ENCODE measurements at places on chromosomes 3 and 15.

DNA sequence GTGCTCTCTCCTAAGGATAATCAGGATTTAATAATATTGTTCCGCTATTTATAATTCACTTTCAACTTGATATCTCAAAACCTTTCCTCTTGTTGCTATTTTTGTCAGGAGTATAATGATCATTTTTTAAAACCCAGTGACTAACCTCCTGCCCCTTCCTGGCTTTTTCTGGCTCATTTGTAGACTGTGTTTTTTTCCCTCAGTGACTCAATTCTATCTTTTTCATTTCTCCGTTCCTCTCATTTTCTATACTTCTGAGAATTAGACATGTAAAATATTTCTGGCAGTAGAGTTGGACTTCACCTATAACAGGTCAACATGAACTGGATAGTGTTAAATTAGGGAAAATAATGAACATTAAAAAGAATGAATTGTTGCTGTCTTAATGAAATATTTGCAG is 490.7 kb downstream of the EDEM1 start:
- DNase-seq, result no peak
- no peaks in the 10 kb centered on the region for H3K4me1 ChIP-seq
- no peaks in the 10 kb centered on the region for H3K36me3 ChIP-seq
- no peaks in the 10 kb centered on the region for H3K27me3 ChIP-seq
- H3K4me3 ChIP-seq, result no peak overlapping the region

- H3K4me1 ChIP-seq, result peaks cover 4% of the 10 kb centered on the region
- no peak overlapping the region for H3K27ac ChIP-seq
- H3K36me3 ChIP-seq, result peaks cover 5% of the 10 kb centered on the region
- no peak overlapping the region for H3K4me3 ChIP-seq
- no peaks in the 10 kb centered on the region for H3K27me3 ChIP-seq
Measured at GRCh38 chr15:73344056-73344455, 24.7 kb downstream of the HCN4 start.

DNA sequence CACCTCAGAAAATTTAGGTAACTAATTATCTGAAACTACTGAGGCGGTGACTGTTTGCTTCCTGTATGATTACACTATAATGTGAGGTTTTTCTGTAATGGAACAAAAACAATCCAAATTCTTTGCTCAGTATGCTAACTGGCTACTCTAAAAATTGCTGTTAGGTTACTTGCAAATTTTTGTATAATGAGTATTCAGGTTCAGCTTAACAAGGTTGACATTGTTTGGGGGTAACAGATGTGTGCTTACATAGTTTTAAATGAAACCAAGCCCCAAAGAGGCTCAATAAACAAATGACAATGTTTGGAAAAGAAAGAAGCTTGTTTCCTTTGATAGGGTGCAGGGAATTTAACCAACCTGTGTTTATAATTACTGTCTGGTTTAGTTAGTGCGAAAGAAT is 414.5 kb upstream of the MDFIC2 start:
- no peak for DNase-seq
- no peaks in the 10 kb centered on the region for H3K36me3 ChIP-seq
- H3K4me1 ChIP-seq, result no peaks in the 10 kb centered on the region
- no peak overlapping the region for H3K27ac ChIP-seq
- H3K4me3 ChIP-seq, result no peak overlapping the region

DNA sequence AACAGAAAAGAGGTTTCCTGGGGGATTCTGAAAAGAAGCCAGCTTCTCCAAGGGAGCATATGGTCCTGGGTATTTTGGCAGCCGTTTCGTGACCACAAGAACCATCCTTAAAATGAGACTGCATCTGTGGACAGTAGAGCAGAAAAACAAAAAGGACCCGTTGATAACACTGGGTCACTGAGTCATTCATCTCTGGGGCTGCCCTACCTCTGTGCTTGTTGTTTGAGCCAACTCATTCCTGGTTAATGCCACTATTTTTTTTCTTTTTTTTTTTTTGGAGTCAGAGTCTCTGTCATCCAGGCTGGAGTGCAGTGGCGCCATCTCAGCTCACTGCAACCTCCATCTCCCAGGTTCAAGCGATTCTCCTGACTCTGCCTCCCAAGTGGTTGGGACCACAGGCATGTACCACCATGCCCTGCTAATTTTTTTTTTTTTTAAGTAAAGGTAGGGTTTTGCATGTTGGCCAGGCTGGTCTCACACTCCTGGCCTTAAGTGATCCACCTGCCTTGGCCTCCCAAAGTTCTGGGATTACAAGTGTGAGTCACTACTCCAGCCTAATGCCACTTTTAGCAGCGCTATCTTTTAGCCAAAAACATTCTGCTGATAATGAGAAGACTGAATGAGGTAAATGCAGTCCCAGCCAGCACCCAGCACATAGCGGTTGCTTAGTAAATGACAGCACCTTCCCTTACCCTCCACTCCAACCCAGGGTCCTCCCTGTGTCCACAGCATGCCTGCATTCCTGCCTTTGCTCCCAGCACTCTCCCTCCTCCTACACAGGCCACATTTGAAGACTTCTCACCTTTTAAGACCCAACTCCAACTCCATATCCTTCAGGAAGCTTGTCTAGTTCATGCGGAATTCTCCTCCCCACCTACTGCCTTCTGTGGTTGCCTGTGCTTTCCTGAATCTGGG is 9.1 kb upstream of the ISL2 start:
- no peak for DNase-seq
- H3K27me3 ChIP-seq, result no peaks in the 10 kb centered on the region
- no peaks in the 10 kb centered on the region for H3K36me3 ChIP-seq
- no peaks in the 10 kb centered on the region for H3K4me1 ChIP-seq
- H3K4me3 ChIP-seq, result no peak overlapping the region
- H3K27ac ChIP-seq, result no peak overlapping the region

DNA sequence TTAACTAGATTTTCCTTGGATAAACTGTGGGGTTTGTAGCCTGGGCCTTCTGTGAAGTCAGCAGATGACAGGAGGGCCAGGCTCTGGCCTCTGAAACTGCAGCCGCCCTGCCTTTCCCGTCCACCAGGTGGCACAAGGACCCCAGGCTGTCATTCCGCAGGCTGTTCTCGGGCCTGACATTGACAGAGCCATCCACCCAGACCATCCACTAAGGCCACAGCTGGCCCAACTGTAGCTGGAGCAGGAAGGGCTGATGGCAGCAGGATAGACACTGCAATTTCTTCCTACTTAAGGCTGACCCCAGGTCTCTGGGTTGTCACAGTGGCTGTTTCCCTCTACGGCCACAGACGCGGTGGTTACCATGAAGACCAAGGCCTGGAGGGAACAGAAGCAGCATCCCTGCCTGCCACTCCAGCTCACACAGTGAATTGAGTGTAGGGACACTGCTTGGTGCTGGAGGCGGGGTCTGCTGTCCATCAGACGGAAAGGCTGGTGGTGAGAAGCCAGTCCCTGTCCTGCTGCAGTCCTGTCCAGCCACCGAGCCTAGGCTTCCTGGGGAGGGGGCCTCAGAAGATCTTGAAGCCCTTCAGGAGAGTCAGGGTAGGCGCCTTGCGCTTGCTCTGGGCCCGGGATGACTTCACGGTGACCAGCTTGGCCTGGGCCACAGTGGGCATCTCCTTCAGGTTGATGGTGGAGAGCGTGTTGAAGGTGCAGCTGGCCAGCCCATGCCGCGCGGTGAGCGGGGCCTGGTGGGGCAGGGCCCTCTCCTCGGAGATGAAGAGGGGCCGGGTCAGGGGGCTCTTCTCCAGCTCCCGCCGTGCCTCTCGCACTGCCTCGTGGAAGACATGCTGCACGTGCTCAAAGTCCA is 9.4 kb downstream of the SLC51B start:
- H3K27ac ChIP-seq, result no peak overlapping the region
- no peak overlapping the region for H3K4me3 ChIP-seq
- no peak for DNase-seq

- H3K36me3 ChIP-seq, result no peaks in the 10 kb centered on the region
- DNase-seq, result no peak
- peaks cover 3% of the 10 kb centered on the region for H3K4me1 ChIP-seq
- H3K27me3 ChIP-seq, result no peaks in the 10 kb centered on the region
- no peak overlapping the region for H3K4me3 ChIP-seq
Measured at GRCh38 chr3:190056742-190057141, 64.0 kb downstream of the P3H2 start.

DNA sequence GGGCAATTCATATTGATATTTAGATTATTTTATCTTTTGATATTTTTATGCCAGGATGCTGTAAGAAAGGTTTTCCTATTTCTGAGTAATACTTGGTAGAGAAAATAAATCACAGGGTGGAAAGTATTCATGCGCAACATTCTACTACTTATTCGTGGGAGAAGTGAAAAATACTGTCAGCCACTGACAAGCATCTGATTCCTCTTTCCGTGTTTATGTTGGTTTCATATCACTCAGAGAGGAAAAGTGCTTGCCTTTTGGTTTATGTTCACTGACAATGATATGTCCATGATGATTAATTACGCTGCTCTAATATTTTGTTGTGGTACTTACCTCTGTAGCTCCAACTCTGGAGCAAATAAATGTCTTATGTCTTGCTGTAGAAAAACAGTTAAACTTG is 429.4 kb downstream of the EDEM1 start:
- H3K36me3 ChIP-seq, result no peaks in the 10 kb centered on the region
- no peak overlapping the region for H3K27ac ChIP-seq
- H3K4me1 ChIP-seq, result no peaks in the 10 kb centered on the region

GRCh38 chr3:12182687-12183441 is 24.2 kb upstream of the TIMP4 start:
- H3K4me1 ChIP-seq, result no peaks in the 10 kb centered on the region
- no peaks in the 10 kb centered on the region for H3K27me3 ChIP-seq
- DNase-seq, result no peak
- no peaks in the 10 kb centered on the region for H3K36me3 ChIP-seq

DNA sequence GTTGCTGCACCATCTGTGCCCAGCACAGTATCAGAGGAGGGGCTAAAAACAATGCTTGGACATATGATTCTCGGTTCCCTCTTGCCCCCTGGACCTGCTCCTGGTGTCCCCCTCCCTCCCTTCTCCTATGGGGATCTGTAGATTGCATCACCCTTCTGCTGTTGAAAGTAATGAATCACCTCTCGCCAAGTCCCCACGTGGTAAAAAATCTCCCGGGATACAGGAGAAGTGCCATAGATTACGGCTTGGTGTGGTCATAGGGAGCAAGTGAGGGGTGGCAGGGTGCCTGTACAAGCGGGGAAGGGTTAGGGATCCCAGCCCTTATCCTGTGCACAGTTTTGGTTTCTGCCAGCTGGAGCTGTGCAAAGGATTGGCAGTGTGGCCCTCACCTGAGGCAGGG is 37.7 kb downstream of the AMOTL2 start:
- no peaks in the 10 kb centered on the region for H3K27me3 ChIP-seq
- peaks cover 9% of the 10 kb centered on the region for H3K4me1 ChIP-seq
- no peaks in the 10 kb centered on the region for H3K36me3 ChIP-seq
- no peak overlapping the region for H3K4me3 ChIP-seq
- no peak overlapping the region for H3K27ac ChIP-seq

DNA sequence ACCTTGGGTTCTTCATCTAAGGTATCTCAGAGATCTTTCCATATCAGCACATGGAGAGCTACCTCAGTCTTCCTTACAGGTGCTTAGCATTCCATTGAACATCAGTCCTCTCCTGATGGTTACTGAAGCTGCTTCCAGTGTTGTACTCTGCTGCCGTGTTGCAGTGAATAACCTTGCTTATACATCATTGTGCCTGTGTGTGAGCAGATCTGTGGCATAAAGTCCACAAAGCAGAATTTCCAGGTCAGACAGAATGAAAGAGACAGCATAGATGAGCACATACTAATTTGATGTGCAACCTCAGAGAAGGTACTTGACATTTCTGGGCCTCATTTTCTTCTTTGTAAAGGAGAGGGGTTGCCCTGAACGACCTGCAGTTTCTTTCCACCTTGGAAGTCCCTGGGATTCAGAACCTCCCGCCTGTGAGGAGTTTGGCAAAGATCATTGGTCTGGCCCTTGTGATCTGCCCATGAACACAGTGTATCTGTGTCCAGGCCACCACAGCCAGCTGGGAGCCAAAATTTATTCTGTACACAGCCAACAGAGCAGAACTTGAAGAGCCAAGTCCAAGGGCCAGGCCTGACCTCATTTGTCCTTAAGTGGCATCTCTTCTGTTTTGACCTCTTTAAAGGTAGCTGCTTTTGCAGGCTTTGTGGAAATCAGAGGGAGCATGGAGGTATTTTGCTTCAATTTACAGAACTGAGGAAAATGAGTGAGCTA is 57.2 kb upstream of the SLC7A14 start:
- H3K4me1 ChIP-seq, result no peaks in the 10 kb centered on the region
- no peak for DNase-seq
- H3K27me3 ChIP-seq, result no peaks in the 10 kb centered on the region

DNA sequence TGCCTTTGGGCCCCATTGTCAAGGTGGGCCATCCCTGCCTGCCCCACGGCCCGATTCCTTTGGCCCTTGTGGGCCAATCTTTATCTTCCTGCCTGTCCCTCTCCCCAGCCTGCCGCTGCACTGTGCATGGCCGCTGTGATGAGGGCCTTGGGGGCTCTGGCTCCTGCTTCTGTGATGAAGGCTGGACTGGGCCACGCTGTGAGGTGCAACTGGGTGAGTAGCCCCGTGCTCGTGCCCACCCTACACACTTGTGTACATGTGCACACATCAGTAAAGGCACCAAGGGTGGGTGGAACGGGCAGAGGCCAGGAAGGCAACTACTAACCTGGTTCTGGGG is 12.2 kb downstream of the NT5DC2 start:
- no peak overlapping the region for H3K27ac ChIP-seq
- peaks cover 22% of the 10 kb centered on the region for H3K36me3 ChIP-seq
- no peaks in the 10 kb centered on the region for H3K27me3 ChIP-seq
- peaks cover 4% of the 10 kb centered on the region for H3K4me1 ChIP-seq

DNA sequence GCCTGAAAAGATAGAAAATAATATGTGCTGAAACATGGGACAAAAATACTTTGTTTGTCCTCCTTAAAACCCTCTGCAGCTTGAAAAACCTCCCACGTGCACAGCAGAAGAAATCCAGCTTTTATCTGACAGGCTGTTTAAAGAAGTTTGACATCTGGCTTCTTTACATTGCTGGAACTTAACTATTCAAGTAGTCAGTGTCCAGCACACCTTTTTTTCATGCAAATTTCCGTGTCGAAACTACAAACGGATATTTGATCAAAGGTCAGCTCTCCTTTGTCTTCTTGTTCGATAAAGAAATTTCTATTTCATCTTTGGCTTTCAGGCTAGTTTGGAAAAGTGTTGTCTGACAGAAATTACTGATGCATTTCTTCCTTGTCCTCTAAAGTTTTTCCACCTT is 66.8 kb upstream of the KBTBD8 start:
- H3K4me3 ChIP-seq, result no peak overlapping the region
- DNase-seq, result no peak
- H3K27me3 ChIP-seq, result no peaks in the 10 kb centered on the region
- no peak overlapping the region for H3K27ac ChIP-seq

DNA sequence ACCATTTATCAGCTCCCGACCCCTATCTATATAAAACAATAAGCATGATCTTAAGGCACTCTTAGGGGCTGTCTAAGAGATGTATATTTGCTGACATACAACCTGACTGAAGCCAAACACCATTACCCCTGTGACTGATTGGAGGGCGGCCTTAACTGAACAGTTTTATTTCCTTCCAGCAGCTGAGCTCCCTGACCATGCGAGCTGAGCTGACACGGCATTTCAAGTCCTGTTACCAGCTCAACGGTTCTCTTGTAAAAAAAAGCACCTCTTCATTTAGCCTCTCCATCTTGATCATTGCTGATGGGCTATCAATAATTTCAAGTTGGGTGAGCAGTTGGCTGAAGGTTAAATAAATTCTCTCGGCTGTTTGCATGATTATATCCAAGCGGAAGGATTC is 33.4 kb upstream of the BNIP2 start:
- H3K4me1 ChIP-seq, result no peaks in the 10 kb centered on the region
- H3K27me3 ChIP-seq, result no peaks in the 10 kb centered on the region
- no peaks in the 10 kb centered on the region for H3K36me3 ChIP-seq
- DNase-seq, result no peak
- H3K27ac ChIP-seq, result no peak overlapping the region
- no peak overlapping the region for H3K4me3 ChIP-seq

- no peaks in the 10 kb centered on the region for H3K27me3 ChIP-seq
- H3K4me1 ChIP-seq, result peaks cover 4% of the 10 kb centered on the region
- no peak overlapping the region for H3K27ac ChIP-seq
- DNase-seq, result no peak
Measured at GRCh38 chr3:43769885-43770425, 79.2 kb downstream of the ABHD5 start.

All from iPS DF 6.9 (cell line).